Pulmonary artery endothelial cell (primary cell): ENCODE measurements at places on chromosomes 7 and 10.

DNA sequence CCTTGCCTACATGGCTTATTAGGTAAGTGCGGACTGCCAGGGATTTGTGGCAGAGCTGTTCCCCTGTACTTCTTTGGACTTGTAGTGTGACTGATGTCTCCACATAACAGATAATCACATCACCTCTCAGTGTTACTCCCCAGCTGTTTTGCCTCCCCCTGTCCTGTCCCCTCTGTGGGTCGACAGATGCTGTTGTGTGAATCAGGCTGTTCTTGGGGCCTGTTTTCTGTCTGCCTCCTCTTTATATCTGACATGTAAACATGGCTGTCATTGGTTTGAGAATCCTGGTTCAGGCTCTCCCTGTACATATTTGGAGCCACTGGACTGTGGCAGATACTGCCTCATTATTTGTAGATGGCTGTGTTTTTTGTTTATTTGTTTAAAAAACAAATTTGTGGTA is 22.7 kb downstream of the CCNY start:
- no peak for DNase-seq

GRCh38 chr10:121057269-121057668 is 206.1 kb downstream of the WDR11 start:
- no peak for DNase-seq

- no peak for DNase-seq
Observed at GRCh38 chr7:131080754-131081153, 246.9 kb upstream of the MKLN1 start.

GRCh38 chr7:141115965-141116364 is 42.1 kb downstream of the TMEM178B start:
- no peak for DNase-seq

DNA sequence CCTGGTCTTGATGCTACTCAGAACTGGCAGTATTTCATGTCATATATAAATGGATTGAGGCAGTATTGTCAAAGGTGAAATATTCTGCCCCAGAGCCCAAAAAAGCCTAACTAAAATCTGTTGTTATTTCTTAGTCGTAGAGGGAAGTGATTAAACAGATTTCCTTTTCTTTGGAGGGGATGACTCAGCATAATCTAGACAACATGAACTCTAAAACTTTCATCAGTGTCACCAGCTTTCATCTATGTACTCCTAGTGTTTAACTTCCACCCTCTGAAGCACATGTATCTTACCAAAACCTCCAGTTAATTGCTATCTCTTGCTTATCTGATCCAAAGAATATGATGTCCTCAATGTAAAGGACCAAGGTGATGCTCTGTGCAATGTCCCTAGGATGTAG is 97.1 kb upstream of the ARID5B start:
- DNase-seq, result no peak

GRCh38 chr7:122913608-122914007 is 27.3 kb upstream of the CADPS2 start:
- DNase-seq, result no peak

- no peak for DNase-seq
Observed at GRCh38 chr7:141097430-141097829, 23.6 kb downstream of the TMEM178B start.

- no peak for DNase-seq
Observed at GRCh38 chr7:102991077-102991539, 78.3 kb downstream of the LRRC17 start.

GRCh38 chr10:104099269-104099668 is 13.6 kb upstream of the COL17A1 start:
- DNase-seq, result no peak

DNA sequence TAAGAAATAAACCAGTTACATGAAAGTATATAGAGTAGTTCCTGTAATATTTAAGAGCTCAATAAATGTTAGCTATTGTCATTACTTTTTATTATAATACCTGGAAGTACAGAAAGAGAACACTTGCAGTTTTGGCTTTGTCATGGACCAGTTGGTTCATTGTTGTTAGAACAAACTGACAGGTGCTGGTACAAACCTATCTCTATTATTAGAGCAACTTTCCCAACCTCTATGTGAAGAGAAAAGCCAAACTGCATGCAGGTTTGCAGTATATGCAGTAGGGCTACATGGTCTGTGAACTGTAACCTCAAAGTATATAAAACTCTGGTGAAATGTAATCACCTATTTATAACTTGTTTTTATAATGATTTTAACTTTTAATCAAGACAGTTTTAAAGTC is 20.4 kb downstream of the DNAJC9 start:
- no peak for DNase-seq

GRCh38 chr10:30974773-30975415 is 56.8 kb downstream of the ZNF438 start:
- DNase-seq, result no peak

- DNase-seq, result no peak
Observed at GRCh38 chr7:129053938-129054437, 923 bp downstream of the TNPO3 start.

DNA sequence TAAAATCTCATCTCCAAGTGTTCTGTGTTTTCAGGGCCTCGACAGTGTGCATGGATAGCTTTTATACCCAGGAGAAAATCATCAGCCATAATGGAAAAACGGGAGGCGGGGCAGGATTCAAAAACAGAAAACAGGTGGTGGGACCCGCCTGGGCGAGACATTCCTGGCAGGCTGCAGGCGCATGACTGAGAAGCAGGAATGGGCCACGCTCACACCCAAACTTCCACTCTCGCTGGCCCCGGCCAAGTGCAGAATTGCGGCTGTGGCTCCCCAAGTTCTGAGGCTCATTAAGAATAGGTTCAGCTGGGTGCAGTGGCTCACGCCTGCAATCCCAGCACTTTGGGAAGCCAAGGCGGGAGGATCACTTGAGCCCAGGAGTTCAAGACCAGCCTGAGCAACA is 60.6 kb downstream of the C10orf143 start:
- no peak for DNase-seq

DNA sequence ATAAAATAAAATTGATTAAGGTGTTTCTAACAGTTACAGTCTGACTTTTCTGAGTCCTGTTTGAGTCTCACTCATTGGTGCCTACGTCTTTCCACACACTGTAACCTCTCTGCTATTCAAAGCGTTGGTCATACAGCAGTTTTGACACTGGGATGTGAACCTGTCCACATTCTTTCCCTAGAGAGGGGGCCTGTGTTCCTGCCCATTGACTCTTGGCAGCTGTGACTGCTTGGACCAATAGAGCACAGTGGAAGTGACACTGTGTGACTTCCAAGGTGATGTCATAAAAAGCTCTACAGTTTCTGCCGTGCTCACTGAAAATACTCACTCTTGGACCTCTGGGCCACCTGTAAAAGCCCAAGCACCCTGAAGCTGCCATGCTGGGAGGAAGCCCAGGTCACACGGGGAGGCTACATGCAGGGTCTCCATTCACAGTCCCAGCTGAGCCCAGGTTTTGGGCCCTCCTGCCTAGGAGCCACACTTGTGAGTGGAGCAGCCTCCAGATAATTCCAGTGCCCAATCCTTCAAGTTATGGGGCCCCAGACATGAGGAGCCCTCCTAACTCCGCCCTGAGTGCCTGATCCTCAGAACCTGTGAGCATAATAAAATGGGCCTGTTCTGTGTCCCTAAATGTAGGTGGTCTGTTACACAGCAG is 704 bp upstream of the ANTXRL start:
- DNase-seq, result no peak

GRCh38 chr7:100397315-100398081 is 24.2 kb downstream of the PILRA start:
- DNase-seq, result no peak

GRCh38 chr10:124005991-124006392 is 87.4 kb downstream of the CHST15 start:
- no peak for DNase-seq

GRCh38 chr7:101542527-101543241 is 86.4 kb downstream of the MYL10 start:
- DNase-seq, result no peak

- no peak for DNase-seq
Observed at GRCh38 chr10:103493362-103493915, at the start of gene NEURL1. NEURL1 (plus strand) TSS chr10:103493705; CDS start chr10:103494388, 683 bp downstream.

DNA sequence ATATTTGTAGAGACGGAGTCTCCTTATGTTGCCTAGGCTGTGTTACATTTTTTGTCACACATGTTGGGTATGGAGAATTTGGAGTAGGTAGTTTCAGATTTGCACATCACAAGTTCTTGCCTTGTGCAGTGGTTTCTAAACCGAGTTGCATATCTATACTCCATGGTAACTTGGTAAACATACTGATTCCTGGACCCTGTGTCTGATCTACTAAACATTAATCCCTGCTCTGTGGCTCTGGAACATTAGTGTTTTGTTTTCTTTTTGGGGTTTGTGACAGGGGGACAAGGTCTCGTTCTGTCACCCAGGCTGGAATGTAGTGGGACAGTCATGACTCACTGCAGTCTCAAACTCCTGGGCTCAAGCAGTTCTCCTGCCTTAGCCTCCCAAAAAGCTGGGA is 24.7 kb downstream of the AUTS2 start:
- DNase-seq, result no peak

DNA sequence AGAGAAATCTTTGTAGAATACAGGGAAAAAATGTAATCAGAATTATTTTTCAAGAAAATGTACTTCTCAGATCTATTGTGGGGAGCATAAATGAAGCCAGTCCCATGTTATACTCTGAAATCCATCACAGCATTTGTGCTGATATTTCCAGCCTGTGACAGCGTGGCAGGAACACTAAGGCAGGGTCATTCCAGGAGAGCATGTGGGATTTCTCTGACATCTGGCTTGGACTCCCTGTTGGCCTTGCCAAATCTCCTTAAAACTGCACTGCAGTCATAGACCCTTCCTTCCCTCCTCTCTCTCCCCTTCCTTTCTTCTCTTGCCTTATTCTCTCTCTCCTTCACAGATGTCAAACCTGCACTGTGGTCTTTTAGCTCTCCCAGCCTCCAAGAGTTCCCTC is 6.5 kb upstream of the TSPAN13 start:
- no peak for DNase-seq

- DNase-seq, result no peak
Observed at GRCh38 chr7:101729241-101729883, 88.1 kb upstream of the CUX1 start.

DNA sequence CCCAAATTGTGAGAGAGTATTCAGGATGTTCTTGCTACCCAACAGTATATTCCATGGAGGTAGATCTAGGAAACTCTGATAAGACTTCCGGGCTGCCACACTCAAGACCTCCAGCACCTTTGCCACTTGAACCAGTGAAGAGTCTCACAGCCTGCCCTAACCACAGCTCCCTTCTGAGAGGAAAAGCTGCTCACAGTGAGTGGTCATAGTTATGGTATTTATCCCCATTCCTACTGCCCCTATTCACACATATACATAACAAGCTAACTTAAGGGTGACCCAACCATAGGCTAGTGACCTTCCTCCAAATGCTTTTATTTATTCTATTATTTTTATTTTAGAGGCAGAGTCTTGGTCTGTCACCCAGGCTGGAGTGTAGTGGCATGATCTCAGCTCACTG is 156.3 kb downstream of the PTEN start:
- DNase-seq, result no peak

DNA sequence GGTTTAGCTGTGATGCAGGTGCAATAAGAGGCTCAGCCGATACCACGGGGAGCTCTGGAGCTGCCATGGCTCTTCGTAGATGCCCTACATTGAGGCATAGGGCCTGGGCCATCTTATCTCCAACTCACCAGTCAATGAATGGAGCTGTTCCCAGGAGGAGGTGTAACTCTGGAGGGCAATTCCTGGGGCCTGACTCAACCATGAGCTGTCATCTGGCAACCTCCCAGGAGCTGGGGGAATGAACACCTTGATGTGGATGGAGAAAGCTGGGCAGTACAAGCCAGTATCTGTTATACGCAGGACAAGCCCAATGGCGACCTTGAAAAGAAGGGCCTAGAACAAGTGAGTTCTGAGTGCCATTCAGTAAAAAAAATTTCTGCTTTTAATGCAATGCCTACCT is 224.0 kb upstream of the PLXDC2 start:
- DNase-seq, result no peak

DNA sequence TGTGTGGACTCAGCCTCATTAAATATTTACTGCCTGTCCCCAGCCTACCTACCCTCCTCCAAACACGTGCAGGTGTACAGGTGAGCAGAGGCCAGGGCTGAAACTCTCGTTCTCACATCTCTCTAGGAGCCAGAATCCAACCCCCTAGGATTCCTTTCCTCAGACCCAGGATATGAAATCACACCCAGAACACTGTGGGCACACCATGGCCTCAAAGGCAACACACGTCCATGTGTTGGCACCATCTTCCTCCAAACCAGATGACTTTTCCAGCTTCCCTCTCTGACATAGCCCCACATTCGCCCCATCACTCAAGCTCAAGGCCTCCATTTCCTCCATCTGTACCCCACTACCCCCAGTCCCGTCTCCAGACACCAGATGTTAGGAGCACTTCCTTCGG is 51.8 kb upstream of the DUSP5 start:
- no peak for DNase-seq

- no peak for DNase-seq
Observed at GRCh38 chr10:86376852-86377796, 10.5 kb upstream of the GRID1 start.

DNA sequence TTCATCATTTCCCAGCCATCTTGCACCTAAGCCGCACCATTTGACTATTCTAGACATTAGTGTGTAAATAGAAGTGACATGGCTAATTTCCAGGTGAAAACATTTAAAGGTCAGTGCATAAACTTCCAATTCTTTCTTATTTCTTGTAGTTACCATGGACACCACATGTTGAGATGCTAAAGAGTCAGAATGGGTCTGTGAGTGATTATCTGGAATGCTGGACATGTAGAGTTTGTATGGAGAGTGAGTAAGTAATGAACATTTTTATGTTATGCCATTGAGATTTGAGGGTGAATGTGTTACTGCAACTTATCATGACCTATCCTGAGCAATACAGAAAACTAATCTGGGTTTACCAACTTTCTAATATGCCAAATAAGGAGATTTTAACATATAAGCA is 60.4 kb downstream of the MEOX2 start:
- DNase-seq, result no peak

- DNase-seq, result no peak
Observed at GRCh38 chr7:30322271-30323005, 38.0 kb downstream of the ZNRF2 start.

- DNase-seq, result no peak
Observed at GRCh38 chr10:12405342-12406320, 56.3 kb downstream of the CAMK1D start.

DNA sequence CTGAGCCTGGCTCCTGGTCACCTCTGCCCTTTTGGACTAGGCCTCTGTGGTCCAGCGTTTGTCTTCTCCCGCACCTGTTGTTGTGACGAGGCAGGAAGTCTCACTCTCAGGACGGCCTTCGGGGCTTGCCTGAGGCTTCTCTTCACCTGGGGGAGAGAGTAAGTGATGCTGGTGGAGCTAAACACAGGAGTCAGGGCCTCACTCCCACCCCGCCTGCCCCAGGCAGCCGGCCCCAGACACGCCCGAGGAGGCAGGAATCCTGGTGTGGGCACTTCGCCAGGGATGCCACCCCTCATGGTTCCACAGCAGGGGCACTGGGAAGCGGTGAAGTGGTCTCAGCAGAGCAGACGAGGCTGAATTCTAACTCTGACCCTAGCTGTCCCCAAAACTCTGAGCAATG is 42.4 kb downstream of the IL2RA start:
- no peak for DNase-seq

DNA sequence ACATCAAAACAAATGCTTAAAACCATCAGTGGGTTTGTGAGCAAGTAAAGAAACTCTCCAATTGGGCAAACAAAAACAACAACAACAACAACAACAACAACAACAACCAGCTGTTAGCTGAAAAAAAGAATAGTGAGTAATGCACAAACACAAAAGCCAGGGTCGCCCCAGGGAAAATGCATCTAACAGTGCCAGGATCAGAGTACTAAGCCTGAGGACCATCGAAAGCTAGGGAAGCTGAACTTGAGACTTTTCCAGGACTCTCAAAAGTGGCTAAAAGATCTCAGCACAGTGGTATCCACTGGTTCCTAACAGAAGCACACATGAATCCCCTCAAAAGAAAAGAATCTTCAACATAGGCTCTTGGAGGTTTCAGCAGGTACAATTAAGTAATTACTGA is 83.3 kb downstream of the CPXM2 start:
- DNase-seq, result no peak
